ENCODE measurements at places on chromosomes 5 and 9. TPM values are rescaled to one million over a fixed set of nuclear protein-coding genes. Genes with fewer than 3 reads are reported as not detected.

GRCh38 chr5:13976867-13977830 lies 32.7 kb upstream of the DNAH5 start:
- no peak for DNase-seq

Gene FAXDC2
- total RNA-seq: 0.43 TPM

Gene CACFD1
- total RNA-seq: 3.7 TPM

GRCh38 chr5:119275146-119275545 lies 80.7 kb upstream of the TNFAIP8 start:
- DNase-seq: no peak

DNA sequence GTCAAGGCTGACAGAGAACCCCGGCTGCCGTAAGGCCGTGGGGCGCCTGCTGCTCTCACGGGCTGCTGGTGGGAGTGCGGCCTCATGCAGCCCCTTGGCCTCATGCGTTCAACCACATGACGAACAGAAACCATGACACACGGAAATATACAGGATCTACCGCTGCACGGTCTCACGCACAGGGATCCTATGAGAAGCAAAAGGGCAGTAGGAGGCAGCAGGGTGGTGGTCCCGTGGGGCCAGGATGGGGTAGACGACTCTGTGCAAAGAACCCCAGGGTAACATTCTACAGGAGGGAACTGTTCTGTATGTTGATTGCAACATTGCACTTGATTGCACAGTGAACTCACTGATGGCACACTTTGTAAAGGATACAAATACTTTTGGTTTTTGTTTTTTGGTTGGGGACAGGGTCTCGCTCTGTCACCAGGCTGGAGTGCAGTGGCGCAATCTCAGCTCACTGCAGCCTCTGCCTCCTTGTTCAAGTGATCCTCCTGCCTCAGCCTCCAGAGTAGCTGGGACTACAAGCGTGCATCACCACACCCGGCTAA lies 51.6 kb downstream of the NACC2 start:
- no peak for DNase-seq

- no peak for DNase-seq
Measured at GRCh38 chr5:90916947-90917800, 358.6 kb downstream of the ADGRV1 start.

- no peak for DNase-seq
Measured at GRCh38 chr9:134128727-134129679, 6.9 kb upstream of the WDR5 start.

Gene ACTBL2
- not detected for total RNA-seq

Gene PRELID1
- total RNA-seq: 83.3 TPM

DNA sequence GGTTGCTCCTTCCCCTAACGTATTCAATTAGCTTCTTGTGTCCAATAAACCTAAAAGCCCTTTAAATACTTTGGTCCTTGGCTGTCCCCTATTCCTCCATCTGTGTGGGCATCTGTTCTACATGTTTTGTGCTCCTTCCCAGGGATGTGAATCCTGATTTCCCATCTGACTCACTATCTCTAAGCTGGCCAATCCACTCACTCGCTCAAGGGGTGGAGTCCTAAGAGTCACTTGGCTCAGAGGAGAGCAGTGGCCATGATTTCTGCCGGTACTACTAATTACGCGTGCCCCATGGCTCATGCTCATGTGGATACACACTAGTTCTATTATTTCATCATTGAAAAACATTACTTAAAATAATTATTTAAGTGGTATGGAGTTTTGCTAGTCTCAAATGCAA lies 89.6 kb downstream of the TAF11L14 start:
- DNase-seq: no peak

GRCh38 chr9:26656003-26656870 lies 236.4 kb downstream of the CAAP1 start:
- DNase-seq: no peak

GRCh38 chr5:153891394-153891793 lies 147.3 kb downstream of the FAM114A2 start:
- no peak for DNase-seq

- DNase-seq: no peak
Measured at GRCh38 chr5:13218518-13218917, 726.0 kb downstream of the DNAH5 start.

- DNase-seq: no peak
Measured at GRCh38 chr9:17631396-17631795, 52.5 kb downstream of the SH3GL2 start.

Gene TGFBR1
- 22.3 TPM for total RNA-seq

DNA sequence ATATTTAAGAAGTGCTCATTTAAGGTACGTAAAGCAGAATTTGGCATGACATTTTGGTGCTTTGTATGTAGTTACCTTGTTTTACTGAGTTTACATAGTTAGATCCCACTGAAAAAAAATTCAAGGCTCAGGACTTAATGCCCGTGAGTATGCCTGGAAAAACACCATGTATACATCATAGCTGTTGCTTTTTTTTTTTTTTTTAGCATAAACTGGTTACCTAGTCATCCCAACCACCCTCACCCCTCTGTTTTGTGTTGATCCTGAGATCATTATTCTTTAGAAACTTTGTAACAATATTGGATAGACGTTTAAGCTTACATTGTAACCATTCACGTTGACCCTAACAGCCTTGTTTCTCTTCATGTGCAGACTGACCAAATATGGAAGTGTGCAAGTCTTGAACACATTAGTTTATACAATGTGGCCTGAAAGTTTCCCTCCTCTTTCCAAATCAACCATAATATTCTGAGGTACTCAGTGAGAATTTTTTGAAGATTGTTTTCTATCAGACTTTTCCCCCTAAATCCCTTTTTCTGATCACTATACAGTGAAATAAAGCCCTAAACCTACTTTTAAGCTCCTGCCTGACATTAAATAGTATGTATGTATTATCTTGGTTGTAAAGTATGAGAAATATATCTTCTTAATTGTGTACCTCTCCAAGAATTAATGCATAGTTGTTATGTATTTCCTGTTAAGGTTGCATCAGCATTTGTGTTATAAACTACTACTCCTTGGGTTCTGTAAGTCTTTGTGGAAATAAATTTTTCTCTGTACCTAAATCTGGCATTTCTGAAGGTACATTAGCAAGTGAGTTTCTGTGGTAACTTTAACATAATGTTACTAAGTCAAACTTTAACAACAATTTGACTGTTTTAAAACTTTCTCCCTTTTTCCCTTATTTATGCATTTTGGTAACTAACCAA lies 4.4 kb downstream of the RABGAP1 start:
- DNase-seq: no peak

DNA sequence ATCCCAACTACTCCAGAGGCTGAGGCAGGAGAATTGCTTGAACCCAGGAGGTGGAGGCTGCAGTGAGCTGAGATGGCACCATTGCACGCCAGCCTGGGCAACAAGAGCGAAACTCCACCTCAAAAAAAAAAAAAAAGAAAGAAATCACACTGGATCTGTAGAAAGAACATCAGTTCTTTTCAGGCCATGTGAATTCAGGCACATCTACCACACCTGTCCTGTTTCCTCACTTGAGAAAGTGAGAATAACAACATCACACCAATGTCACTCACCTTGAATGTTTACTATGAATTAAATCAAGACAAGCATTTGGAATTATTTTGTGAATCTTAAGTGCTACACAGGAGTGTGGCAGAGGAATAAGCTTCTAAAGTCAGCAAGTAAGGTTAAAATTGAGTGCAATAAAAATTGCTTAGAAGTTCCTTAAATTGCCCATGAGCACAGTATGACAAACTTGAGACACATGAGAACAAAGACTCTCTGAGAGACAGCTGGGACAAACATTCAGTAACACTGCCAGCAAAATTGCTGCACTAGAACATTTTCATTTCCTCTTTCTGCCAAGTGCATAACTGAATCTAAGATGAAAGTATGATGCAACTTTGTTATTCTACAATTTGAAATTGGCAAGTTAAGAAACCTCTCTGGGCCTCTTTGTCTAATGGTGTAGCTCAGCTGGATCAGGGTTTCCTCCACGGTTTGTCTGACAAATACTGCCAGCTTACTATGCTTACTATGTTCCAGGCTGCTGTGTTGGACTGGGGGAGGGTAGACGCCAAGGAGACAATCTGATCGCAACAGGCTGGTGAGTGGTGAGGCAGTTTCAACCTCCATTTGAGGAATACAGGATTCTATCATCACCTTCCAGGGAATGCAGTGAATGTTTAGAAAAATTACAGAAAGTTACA lies 1.9 kb upstream of the RIC1 start:
- peak; percentile 29 for DNase-seq

GRCh38 chr9:112434487-112434886 lies 52.1 kb upstream of the KIAA1958 start:
- DNase-seq: no peak

- DNase-seq: no peak
Measured at GRCh38 chr9:125153712-125154367, 10.5 kb upstream of the SCAI start.

Measured in T-cell (primary cell).